Stimulated activated CD8-positive, alpha-beta memory T cell treated with anti-CD3 and anti-CD28 coated beads, Interleukin-7, amount 100 ng/mL, for 4 hours (primary cell): ENCODE measurements at places on chromosomes 7 and 10.

DNA sequence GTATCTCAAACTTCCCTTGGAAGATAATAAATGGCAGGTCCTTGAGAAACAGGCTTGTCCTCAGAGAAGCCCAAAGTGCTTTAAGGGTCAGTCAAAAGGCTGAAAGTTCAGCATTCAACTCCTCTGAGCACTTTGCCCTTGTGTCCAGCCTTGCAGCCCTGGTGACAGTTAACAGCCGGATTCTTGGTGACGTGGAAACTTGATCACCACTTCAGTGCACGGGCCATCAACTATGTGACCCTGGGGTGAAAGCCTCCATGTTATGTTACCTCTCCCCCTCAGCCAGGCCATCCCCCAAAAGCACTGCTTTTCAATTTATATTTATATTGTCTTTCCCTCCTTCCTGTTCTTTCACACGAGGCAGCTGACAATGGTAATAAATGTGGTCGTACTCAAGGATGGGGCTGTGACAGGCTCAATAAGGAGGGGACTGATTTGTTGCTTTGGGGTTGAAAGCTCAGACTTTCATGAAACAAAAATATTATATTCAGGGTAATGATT is 164.0 kb upstream of the NRP1 start:
- DNase-seq, result no peak

- DNase-seq, result no peak
Measured at GRCh38 chr10:12974491-12975199, 26.9 kb downstream of the CCDC3 start.

- DNase-seq, result no peak
Measured at GRCh38 chr7:121608785-121609184, 212.7 kb upstream of the FAM3C start.

- DNase-seq, result no peak
Measured at GRCh38 chr10:17239345-17240085, 11.5 kb downstream of the VIM start.

GRCh38 chr10:127198307-127198706 is 1.9 kb upstream of the INSYN2A start:
- DNase-seq, result no peak

GRCh38 chr10:110862961-110863360 is 8.8 kb upstream of the PDCD4 start:
- DNase-seq, result no peak

DNA sequence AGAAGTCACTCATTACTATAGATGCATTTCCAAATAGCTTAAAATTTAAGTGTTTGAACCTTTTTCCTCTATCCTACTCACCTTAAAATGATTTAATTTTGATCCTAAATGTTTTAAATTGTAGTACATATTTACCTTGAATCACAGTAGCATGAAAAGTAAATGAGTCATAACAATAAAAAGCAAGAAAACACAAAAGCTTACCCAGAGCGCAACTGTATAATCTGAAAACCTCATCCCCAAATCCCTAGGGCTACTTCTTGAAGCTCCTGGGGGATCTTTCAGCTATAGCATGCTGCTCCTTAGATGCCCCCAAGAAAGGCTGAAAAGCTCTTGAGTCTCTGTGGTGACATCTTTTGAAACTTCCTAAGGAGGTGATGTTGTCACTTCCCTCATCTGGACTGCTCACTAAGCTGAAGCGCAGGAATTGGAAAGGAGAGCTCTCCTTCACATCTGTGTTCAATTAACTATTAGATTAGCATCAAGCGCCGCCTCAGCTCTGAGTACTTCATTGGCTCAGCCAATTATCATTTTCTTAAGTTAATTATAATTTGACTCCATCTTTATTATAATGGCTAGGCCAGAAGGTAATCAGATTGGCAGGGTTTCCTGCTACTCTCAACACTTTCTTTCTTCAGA is 60.2 kb downstream of the SEMA3E start:
- DNase-seq, result no peak

- DNase-seq, result no peak
Measured at GRCh38 chr10:113434950-113435349, 117.9 kb upstream of the HABP2 start.

DNA sequence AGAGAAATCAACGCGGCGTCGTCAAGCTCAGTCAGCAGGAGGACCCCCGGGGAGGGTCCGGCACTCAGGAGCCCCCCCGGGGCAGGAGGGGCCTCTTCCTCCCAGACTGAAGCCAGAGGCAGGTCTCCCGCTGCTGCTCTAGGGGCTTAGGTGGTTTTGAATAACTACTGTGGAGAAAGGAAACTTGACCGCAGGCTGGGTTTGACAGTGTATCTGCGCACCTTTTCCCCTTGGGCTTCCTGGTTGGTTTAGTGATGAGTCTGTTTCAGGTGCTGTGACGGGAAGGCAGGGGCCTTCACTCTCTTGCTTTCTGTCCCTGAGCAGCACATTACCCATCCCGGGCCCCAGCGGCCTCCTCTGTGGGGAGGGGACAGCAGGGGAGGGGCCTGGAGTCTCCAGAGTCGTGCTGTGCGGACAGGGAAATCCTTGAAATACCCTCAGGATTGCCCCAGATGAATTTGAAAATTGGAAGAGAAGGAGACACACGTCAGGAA is 262.2 kb downstream of the ADARB2 start:
- DNase-seq, result no peak

DNA sequence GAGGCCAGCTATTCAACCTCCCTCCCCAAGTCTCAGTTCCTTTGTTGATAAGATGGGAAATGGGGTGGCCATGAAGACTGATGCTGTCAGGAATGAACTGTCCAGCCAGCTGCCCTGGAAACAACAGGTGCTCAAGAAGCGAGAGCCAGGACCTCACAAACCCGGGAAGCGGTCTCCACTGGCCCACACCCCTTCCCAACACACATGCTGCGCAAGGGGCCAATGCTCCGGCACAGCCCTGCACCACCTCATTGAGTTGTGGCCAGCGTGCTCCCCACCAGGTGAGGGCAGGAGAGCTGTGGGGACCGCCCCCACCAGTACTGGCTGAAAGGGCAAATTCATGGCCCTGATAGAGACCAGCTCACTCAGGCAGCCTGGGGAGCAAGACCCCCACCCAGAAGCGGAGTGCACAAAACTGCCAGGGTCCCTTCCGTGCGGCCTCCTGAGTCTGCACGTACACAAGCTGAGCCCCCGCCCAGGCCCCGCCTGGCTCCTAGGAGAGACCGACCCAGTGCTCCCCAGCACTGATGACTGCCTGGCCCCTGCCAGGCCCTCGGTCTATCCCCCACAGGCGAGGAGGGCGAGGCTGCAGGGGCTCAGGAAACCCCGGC is 216.6 kb downstream of the MAD1L1 start:
- DNase-seq, result no peak

- no peak for DNase-seq
Measured at GRCh38 chr7:18903695-18904094, 213.7 kb downstream of the TWIST1 start.

GRCh38 chr7:51299391-51300133 is 17.0 kb downstream of the COBL start:
- DNase-seq, result no peak

DNA sequence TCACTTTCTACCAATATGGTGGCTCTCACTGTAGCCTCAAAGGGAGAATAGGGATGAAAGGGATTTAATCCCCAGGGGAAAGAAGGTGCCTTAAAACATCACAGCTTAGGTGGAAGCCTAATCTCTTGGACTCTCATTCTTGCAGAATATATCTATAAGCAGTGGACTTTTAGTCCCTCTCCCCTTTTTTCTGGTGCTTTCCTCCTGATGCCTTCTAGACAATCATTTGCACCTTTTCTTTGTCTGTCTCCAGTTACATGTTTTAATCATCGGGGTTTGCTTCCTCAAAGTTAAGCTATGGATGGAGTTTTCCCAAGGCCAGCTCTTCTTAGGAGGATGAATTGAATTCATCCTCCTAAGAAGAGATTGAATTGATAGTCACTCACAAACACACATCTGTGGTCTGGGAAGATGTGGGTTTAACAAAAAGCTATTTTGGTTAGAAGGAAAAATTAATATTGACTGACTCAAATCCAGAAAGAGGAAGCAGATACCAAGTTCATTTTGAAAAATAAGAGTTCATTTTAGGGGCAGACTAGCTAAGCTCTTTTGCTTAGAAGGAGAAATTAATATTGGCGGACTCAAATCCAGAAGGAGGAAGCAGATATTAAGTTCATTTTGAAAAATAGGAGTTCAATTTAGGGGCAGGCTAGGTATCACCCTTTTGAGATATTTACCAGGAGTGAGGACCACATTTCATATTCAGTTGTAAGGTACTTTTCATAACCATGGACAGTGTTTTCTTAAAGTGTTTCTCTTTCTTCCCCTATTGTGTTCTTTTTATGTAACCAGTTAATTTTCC is 35.2 kb upstream of the PLEKHS1 start:
- DNase-seq, result no peak
